Small intestine (tissue), 16 donors: ENCODE measurements at places on chromosomes 12 and 14. TPM values are rescaled to one million over a fixed set of nuclear protein-coding genes. Genes with fewer than 3 reads are reported as not detected.

DNA sequence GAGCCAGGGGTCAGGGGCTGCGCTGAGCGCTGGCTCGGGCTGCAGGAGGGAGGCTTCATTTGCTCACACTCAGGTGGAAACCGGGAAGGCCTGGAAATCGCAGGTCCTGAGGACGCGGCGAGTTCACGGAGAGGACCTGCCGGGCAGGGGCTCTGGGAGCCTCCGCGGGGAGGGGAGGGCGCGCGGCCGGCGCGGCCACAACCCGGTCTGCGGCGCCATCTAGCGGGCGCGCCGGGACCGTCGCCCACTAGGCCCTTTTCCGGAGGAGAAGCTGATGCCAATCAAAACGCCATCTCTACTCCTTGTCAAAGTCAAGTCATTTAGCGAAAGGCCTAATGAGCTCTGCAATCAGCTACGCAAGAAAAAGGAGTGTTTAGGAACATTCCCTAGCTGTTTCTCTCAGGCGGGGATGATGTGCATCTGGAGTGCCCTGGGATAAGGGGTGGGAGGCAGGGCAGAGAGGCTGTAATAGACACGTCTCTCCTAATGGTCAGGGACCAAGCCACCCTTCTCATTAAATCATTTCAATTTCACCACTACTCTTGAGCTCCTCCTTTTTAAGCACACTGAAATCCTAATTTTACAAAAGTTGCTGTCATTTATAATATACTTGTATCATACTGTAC, 885.8 kb upstream of the TMEM132C start:
- peak; percentile 62 for DNase-seq

DNA sequence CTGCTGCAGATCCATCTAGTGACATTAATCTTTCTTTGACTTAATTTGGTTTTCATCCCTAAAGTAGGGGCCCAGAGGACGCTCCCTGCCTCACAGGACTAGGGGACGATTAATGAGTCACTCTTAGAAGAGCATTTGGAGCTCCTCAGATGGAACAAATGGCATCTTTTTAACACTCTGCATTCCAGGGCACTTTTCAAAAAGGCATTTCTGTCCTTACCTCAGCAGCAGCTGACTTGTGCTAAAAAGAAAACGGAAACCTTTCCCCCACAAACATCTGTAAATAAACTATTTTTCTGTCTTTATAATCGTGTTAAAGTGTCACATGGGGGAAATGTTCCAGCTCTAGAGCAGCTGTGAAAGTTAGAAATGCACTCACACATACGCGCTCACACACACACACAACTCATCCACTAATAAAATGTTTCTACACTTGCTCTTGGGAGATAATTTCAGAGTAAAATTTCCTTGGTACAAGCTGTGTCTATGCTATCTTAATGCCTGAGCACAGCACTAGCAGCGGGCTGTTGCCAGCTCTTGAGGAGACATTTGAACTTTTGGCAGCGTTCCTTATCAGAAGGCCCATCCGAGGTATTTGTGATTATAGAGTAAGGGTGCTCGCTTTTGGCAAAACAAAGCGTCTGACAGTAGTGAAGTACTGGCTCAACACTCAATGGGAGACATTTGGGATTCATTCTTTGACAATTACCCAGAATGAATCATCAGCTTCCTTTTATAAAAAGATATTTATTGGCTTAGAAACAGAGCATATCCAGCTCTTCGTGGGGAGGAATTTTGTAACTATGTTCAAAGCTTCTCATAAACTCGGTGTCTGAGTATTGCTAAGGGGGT, 141.3 kb downstream of the PLXNC1 start:
- no peak for DNase-seq

- no peak for DNase-seq
These were observed 163.9 kb upstream of the PRMT8 start for GRCh38 chr12:3326850-3327780.

DNA sequence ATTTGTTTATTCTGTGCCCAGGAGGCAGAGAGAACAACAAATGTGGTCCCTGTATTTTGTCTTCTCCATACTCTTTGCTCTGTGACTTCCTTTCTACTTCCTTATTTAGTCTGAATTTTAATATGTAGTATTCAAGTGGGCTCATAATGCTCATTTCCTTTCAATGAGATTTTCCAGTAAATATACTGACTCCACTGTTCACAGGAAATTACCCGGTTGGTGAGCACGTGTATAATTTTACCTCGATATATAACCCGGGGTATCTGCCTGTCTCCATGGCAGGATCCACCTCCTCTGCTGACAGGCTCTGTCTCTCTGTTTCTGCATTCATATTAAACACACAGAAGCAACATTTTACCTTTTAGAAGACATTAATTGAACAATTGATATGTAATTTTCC, 166.0 kb downstream of the SLC38A4 start:
- DNase-seq: no peak

DNA sequence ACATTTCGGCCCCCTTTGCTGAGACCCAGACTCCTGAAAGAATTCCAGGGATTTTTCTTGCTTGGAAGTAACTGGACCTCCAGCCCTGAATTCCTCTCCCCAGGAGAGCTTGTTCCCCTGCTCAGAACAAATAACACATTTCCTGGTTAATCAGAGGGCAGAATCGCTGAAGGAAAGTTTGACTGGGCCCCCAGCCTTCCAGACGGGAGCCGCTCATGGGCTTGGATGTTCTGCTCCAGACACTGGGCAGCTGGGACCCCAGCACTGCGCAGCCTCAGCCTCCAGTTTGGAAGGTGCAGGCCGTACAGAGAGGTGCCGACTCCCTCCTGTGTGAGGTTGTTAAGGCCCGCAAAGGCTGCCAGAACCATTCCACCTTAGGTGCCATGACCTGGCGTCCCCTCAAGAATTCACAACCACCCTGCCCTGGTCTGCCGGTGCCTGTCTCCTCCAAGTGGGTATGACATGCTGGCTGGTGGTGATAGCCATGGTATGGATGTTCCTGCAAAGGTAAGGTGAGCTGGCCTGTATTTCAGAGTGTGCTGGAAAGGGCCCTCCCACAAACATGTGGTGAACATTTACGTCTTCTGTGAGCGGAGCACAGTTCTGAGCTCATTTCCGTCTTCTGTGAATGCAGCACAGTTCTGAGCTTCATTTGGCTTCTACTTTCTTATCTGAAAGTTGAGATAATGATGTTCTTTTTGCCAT, 5.1 kb upstream of the LTBP2 start:
- DNase-seq: no peak

- no peak for DNase-seq
These were observed 26.8 kb upstream of the VPS33A start for GRCh38 chr12:122293081-122293480.

GRCh38 chr14:53399057-53399456, 245.9 kb upstream of the DDHD1 start:
- DNase-seq: no peak

DNA sequence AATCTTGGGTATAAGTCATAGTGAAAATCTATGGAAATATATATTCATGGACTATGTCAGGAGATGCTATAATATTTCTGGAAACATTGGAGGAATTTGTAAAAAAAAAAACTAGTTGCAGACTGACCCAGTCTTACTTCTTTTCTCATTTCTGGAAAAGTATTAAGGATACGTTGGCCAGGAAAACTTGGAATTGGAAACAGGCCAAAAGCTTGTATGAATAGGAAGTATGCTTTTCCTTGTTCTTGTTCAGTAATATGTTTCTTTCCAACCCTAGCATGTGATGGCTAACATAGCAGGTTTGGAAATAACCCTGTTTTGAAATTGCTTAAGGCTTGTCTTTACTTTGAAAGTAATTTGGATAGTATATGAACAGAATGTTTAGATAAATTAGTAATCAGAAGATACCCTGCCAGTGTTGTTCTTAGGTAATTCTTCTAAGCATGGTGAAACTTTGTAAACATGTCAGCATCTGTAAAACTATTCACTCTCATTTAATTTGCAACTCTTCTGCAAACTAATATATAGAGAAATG, 316.2 kb downstream of the NPAS3 start:
- no peak for DNase-seq

GRCh38 chr14:104062281-104062680, 23.2 kb upstream of the ASPG start:
- no peak for DNase-seq

DNA sequence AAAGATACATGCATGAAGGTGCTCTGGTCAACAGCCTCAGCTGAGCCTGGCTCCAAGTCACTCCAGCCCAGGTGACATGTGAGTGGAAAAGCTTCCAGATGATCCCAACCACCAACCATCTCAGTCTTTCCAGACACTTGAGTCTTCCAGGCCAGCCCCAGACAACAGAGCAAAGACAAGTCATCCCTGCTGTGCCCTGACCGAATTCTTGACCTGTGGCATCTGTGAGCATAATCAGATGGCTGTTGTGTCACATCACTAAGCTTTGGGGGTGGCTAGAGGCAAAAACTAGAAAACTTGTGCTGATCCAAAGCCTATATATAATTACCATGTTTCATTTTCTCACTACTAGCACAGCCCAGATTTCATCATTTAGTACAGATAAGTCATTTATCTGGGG, 50.8 kb upstream of the ISM2 start:
- no peak for DNase-seq

GRCh38 chr14:65334765-65335410, 77.6 kb upstream of the FUT8 start:
- peak; percentile 98 for DNase-seq

The HOXC6 gene
- polyA plus RNA-seq: 1.9 TPM

The SOAT2 gene
- polyA plus RNA-seq: 141 TPM

The STAC3 gene
- polyA plus RNA-seq: 3.8 TPM

The RASSF8 gene
- 6.0 TPM for polyA plus RNA-seq
